ENCODE measurements at places on chromosomes 13 and 19. TPM values are rescaled to one million over a fixed set of nuclear protein-coding genes. Genes with fewer than 3 reads are reported as not detected.

GRCh38 chr19:10333758-10334587 lies 644 bp upstream of the RAVER1 start:
- no peak for DNase-seq

DNA sequence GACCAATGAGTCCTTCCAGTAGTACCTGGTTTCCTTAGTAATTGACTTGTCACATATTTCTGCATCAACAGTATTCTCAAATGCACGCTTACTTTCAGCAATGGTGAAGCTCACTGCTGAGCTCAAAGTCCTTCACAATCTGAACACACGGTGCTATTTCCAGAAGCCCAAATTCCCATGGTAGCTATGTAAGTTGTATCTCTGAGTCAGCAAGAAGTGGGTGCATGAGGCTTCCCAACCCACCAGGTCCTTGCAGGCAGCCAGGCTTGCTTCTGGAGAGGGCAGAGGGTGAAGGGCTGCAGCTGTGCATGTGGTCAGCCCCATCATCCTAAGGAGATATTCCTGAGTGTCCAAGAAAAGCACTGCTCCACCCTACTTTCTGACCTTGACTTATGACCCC lies 25.7 kb downstream of the COL4A2 start:
- DNase-seq: no peak

GRCh38 chr13:110006304-110006703 lies 219.9 kb upstream of the IRS2 start:
- DNase-seq: no peak

DNA sequence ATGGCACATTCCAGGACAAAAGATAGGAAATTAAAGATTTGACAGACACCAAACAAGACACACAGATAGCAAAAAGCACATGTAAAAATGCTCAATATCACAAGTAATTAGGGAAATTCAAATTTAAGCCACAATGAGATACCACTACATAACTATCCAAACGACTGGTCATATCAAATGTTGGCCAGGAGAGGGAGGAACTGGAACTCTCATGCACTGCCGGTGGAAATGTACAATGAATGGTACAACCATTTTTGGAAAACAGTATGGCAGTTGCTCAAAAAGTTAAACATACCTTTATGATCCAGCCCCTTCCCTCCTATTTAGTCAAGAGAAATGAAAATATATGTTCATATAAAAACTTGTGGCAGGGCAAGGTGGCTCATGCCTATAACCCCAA lies 36.8 kb upstream of the CYP2S1 start:
- DNase-seq: no peak

DNA sequence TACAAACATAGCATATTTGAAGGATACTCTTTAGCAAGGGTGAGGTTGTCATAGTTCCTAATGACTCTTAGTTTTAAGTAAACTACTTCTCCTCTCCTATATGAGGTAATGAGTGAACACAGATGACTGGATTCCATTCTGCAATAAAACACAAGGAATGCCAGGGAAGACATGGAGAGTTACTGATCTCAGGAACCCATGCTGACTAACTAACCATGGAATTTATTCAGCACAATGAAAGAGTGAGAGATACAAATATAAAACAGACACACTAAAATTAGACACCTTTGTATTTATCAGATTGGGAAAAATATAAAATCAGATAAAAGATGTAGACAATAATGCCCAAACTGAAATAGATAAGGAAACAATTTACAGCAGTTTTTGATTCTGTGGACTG lies 1525.9 kb upstream of the SLC10A2 start:
- DNase-seq: no peak

DNA sequence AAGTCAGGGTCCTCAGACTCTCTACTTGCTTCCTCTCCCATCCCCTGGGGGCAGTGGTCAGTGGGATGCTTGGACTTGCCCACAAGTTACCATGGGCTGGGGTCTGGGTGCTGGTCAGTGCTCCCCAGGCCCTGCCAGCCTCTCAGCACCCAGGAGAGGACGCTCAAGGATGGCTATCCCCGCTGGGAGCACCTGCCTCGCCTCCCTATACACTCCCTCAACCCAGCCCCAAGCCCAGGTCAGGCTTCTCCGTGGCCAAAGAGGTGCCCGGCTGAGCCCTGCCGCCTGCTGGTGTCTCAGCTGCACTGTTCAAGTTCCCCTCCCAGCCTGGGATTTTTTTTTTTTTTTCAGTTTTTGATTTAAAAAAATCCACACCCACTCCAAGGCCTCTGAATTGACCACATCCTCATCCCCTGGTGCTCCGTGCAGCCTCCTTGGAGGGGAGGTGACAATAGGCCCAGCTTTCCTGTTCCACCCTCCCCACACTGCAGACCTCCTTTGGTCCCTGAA lies 10.8 kb downstream of the F2RL3 start:
- DNase-seq: peak; percentile 35

DNA sequence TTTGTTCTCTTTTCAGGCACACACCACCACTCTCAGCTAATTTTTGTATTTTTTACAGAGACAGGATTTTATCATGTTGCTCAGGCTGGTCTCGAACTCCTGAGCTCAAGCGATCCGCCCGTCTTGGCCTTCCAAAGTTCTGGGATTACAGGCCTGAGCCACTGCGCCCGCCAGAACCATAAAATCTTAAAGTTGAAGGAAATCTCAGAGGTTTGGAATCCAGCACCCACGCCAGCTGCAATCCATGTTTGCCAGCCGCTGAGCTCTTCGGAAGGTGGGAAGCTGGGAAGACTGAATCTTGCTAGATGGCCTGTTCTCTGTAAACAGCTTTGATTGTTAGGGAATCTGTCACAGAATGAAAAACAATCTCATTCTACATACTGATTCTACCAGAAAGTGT lies 38.5 kb downstream of the SPATA13 start:
- no peak for DNase-seq

The FFAR2 gene
- not detected for total RNA-seq
